ENCODE measurements at places on chromosomes 7 and 10.

GRCh38 chr7:47591089-47591654, 9.3 kb upstream of the TNS3 start:
- DNase-seq, result no peak

- no peak for DNase-seq
These were observed 285.1 kb upstream of the PFKP start for GRCh38 chr10:2782265-2782664.

- no peak for DNase-seq
These were observed 462.5 kb downstream of the TNS3 start for GRCh38 chr7:47119261-47119865.

GRCh38 chr10:114103284-114103683, 59.6 kb downstream of the ADRB1 start:
- peak; percentile 35 for DNase-seq

DNA sequence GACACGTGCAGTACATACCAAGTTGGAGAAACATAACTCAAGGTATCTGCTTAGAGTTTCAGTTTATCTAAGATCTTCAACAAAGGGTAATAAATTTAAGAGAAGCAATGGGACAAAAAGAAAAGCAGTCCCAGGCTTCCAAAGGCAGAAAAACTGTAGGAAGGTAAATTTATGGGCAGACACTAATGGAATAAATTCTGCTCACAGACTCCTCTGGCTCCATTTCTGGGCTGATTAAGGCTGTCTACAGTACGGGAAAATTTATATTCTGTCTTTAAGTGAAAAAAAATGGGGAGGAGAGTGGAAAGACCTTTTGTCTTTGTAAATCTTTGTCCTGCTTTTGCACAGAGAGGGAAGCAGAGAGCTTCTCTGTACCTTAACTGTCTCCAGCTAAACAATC, 587.5 kb upstream of the IGFBP3 start:
- no peak for DNase-seq

- no peak for DNase-seq
These were observed 3.7 kb downstream of the ZNF487 start for GRCh38 chr10:43440463-43441134.

GRCh38 chr7:78033410-78033809, 234.8 kb downstream of the PHTF2 start:
- DNase-seq, result no peak

- no peak for DNase-seq
These were observed 415.1 kb downstream of the GFRA1 start for GRCh38 chr10:115857856-115858255.

DNA sequence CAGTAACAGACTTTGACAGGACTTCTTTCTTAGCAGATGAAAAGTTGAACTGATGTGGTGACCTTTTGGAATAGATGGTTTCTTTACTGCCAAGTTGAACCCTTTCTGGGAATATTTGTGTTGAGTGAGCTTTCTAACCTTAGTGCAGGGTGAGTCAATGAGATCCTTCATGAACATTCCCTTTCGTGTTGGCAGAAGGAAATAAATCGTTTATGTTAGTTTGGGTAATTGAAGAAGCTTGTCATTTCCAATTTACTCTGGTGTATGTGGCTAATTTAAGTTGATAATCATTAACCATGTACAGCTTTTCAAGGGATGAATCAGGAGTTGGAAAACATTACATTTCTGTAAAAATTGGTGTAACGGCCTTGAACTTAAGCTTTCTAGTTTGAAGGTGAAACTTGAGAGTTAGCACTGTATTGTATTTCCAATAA, 43.4 kb downstream of the PTTG1IP2 start:
- DNase-seq, result no peak

DNA sequence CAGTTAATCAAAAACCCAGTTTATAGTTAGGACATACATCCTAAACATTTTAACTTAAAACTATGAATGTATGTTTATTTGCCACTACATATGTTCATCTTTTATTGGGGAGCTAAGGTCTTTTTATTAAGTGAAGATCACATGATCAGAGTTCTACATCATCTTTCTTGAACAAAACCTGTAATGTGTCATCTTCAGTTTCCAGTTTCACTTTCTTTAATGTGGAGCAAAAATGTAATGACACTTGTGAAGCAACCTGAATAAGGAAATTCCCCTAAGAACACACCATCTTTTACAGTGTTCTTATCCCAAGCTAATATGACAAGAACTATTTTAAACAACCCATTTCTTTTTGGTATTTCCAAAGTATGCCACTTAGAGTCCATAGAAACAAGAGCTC, 166.7 kb upstream of the BET1 start:
- no peak for DNase-seq

DNA sequence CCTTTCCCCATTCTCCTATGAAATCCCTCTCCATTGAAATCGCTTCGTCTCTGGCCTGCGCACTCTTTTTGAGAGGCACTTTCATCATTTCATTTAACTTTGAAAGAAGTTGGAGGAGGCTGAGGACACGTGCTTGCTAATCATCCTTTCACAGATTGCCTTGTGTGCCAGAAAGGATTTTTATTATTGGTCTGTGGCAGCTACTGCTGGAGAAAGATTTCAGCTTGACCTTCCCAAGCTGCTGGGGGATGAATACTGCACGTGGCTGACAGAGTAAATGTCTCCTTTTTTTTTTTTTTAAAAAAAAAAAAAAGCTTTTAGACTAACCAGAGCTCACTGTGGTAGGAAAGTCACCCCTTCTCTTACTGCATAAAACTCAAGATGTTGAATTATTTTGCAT, 44.2 kb upstream of the KCNIP2 start:
- no peak for DNase-seq

DNA sequence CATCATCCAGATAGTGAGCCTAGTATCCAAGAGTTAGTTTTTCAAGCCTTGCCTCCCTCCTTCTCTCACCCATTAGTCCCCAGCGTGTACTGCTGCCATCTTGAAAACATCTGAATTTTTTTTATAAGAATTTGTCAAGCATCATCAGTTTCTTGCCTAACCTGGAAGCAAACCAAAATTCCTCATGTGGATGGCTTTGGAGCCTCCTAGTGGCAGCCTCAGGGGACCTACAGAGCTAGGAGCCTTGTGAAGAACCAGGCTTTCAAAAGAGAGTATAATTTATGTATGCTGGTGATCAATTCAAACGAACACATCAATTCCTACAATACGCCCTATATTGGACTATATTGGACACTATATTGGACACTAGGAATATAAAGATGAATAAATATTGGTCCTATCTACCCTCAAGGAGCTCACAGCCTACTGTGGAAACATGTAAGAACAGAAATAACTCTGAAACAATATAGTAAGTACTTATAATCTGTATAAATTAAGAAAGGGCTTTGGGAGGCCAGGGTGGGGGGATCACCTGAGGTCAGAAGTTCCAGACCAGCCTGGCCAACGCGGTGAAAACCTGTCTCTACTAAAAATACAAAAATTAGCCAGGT, 63.4 kb downstream of the HPSE2 start:
- DNase-seq, result no peak

DNA sequence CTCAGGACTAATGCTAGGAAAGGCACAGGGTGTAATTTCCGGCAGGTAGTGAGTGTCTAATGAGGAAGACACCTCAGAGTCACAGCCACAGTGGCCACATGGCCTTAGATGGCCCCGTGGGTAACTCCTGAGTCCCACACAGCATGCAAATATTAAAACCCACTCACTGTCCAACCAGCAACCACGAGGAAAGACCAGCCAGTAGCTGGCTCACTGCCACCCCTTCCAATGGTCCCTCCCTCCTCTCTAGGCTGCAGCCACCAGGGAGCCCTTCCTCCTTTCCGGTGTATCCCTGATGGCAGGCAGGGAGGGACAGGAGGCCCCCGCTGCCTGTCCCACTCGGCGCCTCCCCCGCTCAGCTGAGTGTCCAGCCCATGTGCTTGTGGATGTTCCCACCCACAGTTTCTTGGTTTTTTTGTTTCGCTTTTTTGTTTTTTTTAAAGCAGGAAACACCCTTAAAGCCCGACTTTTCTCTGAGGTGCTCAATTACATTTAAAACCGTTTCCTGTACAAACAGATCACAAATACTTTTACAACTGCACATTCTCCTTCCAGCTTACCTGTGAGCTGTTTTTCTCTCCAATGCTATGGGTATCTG, 9.2 kb downstream of the BNIP3 start:
- DNase-seq, result peak; percentile 69

DNA sequence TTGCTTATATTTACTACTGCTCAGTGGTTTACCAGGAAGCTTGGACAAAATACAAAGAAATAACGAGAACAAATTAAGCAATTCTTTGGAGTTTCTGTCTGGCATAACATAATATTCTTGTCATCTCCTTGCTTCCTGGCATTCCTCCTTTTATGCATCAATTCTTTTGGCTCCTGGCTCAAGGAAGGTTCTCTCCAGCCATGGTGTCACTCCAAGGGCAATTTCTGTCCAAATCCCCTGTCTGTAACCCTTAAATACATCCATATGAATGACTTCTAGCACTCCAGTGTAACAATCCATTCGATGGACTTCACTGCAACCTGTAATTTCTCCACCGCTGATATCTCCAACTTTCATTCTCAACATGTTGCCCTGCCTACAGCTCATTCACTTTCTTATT, 617.7 kb upstream of the ANKRD30A start:
- no peak for DNase-seq

GRCh38 chr7:25807086-25807611, 344.8 kb upstream of the NFE2L3 start:
- DNase-seq, result no peak

DNA sequence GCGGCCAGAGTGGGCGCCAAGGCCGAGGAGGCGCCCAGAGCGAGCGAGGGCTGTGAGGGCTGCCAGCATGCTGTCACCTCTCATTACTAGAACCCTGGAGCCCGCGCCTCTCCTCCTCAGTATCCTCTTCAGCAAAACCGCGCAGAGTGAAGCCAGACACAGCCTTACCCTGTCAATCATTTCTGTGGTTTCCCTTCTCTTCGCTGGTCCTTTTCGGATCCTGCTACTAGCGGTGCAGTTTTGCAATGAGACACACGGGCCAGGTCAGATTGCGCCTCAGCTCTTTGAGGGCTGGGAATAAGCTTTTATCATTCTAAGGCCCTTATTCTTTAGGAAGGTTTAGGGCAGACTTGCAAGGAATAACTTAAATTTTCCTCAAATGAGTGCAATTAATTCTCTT, 55.5 kb upstream of the FAM171A1 start:
- no peak for DNase-seq

GRCh38 chr10:18294633-18295032, 154.4 kb downstream of the CACNB2 start:
- no peak for DNase-seq

GRCh38 chr7:137402536-137403352, 59.2 kb upstream of the PTN start:
- DNase-seq, result no peak

- DNase-seq, result no peak
These were observed 44.9 kb upstream of the CNPY1 start for GRCh38 chr7:155591055-155591775.

- no peak for DNase-seq
These were observed 35.4 kb downstream of the CROT start for GRCh38 chr7:87380905-87381304.

DNA sequence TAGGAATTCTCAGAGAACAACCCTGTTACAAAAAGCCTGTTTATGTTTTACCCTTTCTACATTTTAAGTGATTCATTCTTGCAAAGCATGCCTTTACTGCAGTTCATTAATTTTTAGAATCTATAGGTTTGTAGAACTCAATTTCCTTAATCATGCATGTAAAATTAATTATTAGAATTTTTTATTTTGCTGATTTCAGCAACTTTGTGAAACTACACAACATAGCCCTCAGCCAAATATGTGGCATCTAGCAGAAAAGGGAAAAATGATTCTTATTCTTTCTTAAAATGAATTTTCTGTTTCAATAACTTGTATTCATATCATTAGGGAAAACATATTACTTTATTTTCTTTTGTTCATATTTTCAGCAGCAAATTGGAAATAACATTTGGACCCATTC, 392.9 kb upstream of the PFKP start:
- no peak for DNase-seq

- DNase-seq, result no peak
These were observed 349.0 kb downstream of the TNS3 start for GRCh38 chr7:47232751-47233412.

DNA sequence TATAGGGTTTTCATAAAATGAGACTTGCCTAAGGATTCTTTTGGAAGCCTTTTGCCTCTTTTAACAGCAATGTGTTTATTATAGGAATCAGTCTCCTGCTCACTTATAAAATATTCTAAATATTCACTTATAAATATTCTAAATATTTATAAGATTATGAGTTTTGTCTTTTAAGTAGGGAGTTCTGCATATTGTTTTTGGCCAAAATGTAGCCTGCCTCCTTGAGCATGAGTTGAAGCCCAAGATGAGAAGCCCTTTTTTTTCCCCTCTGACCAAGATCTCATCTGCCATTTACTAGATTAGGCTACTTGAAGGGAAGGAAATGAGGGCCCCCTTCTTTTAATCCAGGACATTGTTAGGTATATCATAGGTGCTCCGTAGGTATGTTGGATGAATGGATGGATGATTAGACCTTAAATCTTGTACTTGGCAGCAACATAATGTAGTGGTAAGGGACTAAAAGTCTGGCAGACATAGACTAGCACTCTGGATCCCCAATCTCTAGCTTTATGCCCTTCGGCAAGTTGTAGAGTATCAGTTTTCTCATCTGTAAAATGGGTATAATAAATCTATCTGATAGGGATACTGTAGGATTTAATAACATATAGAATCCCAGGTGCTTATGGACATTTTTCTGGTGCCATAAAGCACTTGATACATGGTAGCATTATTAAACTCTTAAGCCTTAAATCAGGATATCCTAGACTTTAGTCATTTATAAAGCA, 59.1 kb downstream of the ARID5B start:
- no peak for DNase-seq

DNA sequence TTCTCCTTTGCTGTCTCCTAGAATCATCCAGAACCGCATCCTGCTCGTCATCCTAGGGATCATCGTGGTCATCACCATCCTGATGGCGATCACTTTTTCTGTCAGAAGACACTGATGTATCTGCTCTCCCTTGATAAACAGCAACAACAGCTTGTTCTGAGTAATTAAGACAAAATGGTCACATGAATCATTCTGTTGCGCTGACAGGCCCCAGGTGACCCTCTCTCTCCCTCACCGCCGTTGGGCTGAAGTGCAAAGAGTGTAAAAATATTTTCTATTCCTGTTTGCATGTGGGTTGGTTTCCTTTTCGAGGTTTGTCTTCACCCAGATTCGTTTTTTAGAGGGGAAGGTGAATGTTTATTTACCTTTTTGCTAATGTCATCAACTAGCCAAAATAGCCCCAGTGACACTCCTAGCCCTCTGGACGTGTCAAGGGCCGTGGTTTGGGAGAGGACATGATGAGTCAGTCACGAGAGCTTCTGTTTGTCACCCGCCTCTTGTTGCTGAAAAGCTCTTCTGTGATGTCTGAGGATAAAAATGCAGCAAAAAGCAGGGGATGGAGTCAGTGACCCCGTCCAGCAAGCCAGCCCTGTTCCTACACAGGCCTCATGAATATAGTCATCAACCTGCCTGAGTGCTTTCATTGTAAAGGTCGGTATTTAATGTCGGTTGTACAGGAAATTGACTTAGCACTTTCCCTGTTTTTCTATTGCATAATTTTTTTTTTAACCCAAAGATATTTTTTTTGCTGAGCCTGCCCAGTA, 134.6 kb upstream of the TCF7L2 start:
- DNase-seq, result no peak

GRCh38 chr7:108572480-108572879, 2.8 kb downstream of the DNAJB9 start:
- DNase-seq, result no peak
